AG08395 (cell line): ENCODE measurements at places on chromosomes 5 and 9.

- DNase-seq, result peak; percentile 76
Observed at GRCh38 chr9:137028263-137029057, 423 bp upstream of the ABCA2 start.

DNA sequence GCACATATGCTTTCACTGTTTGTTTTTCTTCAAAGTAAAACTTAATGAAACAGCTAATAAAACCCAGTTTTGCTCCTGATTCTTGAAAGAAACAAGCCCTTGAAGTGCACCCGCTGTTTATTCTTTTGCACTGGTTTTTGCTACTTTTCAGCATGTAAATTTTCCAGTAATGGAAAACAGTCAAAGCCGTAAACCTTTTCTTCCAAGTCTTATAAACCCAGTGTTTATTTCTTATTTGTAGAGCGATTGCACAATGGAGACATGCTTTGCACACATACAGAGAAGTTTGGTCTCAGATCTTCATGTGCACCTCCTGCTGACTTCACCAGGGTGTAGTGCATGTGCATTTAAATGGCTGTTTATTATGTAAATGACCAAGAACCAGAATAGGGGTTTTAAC lies 51.8 kb downstream of the ATG10 start:
- no peak for DNase-seq

- no peak for DNase-seq
Observed at GRCh38 chr5:10690460-10691440, 70.3 kb downstream of the DAP start.

- DNase-seq, result no peak
Observed at GRCh38 chr9:4020038-4020754, 279.7 kb downstream of the GLIS3 start.

DNA sequence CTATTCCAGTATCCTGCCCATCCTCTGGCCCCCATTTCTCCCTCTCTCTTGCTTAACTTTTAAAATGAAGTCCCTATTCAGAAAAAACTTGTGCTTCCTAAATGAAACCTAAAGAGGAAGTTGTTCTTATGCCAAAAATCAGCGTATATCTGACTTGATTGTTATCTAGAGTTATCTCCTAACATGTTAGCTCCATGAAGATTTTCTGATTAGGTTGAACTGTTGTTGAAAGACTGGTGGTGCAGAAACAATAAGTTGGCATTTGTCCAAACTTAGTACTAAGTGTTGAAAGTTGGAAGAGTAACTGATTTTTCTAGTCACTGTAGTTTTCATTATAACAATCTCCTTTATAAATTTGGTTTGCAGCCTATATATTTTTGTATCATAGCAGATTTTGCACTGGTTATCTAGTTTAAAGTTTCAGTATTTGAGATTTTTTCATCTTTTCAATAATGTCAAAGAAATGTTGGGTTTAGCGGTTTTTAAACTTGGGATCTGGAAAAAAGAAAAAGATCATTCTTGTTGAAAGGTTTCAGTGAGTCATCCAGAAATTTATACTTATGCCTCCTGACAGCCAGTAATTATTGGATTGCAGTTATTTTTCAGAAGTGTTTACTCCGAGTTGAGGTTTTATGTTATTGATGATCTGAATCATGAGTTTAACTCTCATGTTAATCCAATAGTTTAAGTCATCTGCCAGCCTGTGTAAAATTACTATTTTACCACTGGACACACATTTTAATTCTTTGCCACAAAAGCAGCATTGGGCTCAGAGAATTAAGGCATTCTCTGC lies 60.6 kb downstream of the PAM start:
- no peak for DNase-seq

GRCh38 chr9:95213117-95213516 lies 104.4 kb downstream of the FANCC start:
- DNase-seq, result no peak

DNA sequence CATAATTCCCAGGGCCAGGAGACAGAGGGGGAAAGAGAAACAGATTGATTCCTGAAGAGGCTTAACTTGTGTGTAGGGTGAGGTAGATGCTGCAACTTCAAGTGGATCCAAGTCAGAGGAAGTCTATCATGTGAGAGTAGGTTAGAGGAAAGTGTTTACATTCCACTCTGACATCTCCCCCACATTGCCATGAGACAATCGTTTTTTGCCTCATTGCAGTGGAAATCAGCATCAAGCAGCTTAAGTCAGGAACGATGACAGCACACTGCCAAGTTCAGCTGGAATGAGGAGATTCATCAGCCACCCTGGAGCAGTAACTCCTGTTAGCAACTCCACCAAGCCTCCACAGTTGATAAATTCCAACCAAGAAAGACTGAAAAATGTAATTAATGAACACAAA lies 689.7 kb upstream of the MEF2C start:
- DNase-seq, result peak; percentile 44
